Spinal cord (tissue), 10 donors: ENCODE measurements at places on chromosomes 1 and 21.

GRCh38 chr1:162697140-162697895, 65.1 kb downstream of the DDR2 start:
- peak; percentile 24 for DNase-seq

- no peak for DNase-seq
Measured at GRCh38 chr21:18245464-18245967, 883 bp downstream of the CHODL start.

GRCh38 chr1:226365831-226366231, 42.1 kb downstream of the PARP1 start:
- DNase-seq: no peak

- peak; percentile 26 for DNase-seq
Measured at GRCh38 chr21:37087188-37087587, 14.1 kb downstream of the TTC3 start.

GRCh38 chr1:26064553-26064952, 2.9 kb downstream of the TRIM63 start:
- no peak for DNase-seq

DNA sequence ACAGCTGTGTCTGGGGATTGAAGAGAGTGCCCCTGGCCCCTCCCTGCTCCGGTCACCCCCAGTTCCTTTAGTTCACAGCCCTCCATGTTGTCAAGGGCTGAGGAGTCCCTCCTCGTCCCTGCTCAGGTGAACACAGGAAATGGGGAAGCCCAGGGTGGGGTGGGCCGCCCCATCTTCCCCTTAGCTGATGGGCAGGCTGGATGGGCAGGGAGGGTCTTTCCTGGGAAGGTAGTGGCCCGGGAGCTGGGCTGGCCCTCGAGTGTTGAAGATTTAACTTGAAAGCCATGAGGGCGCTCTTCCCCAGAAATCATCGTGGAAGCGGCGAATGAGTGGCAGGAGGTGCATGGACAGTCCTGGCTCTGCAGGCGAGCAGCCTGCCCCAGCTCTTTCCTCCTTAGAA, 18.3 kb upstream of the NPHP4 start:
- DNase-seq: no peak

GRCh38 chr1:196970182-196970581, 7.2 kb upstream of the CFHR5 start:
- DNase-seq: no peak

DNA sequence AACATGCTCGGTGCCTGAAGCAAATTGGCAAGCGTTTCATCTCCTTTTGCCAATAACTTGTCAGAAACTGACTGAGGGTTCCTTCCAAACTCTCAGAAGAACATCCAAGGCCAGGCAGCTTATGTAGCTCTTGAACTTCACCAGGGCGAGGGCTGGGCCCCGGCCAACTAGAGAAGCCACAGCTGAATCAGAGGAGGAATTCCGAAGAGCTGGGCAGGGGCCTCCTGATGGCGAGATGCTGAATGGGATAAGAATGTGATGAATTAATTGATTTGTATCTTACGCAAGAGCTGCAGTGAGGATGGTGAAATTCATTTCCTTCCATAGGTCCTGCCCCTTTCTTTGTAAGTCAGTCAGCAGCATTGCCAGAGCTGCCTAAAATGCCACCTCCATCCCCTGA, 345.8 kb downstream of the KIF26B start:
- no peak for DNase-seq

DNA sequence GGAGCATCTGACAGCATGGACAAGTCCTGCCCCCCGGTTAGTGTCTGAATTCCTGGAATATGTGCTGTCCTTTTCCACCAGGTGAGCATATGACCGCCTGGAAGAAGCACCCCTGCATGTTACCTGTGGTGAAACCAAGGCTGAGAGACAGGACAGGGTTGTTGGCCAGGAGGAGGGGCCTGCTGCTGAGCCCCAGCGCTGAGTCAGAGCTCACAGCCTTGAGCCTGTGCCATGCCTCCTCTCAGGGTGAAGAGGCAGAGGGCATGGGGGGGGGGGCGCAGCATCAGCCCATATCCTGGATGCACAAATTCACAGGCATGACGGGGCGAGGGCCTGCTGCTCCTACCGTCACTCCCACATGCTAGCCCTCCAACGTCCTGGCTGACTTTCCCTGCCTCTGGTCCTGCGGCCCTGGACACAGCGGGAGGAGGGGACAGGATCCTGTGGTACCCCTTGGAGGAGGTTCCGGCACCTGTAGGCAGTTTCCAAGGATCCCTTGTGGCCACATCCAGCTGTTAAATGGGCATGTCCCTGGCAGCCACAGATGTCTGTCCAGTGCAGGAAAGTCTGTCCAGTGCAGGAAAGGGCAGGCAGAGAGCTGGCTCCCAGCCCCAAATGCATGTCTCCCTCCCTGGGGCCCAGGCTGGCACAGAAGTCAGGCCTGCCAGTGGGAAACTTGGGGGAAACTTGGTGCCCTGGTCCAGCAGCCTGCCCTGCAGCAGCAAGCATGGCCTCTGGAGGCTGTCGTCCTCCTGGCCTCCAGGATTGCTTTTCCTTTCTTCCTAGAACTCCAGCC, 23.9 kb downstream of the TTC34 start:
- DNase-seq: no peak

DNA sequence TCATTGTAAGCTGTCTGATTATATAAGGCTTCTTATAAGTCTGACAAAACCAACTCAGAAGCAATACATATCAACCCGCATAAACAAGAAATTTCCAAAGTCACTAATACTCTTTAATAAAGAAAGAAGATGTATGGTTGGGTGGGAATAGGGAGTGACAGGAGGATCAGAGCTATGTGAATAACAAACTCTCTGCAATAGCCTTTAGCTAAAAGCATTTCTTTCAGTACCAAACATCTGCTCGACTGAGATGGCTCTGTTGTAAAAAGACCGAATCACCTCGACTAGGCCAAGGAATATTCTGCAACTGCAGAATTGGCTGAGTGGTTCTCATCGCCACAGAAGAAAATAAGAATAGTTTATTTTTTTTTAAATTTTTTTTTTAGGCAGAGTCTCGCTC, 39.3 kb upstream of the MUTYH start:
- DNase-seq: no peak

GRCh38 chr1:12485231-12486058, 132.6 kb downstream of the DHRS3 start:
- no peak for DNase-seq

DNA sequence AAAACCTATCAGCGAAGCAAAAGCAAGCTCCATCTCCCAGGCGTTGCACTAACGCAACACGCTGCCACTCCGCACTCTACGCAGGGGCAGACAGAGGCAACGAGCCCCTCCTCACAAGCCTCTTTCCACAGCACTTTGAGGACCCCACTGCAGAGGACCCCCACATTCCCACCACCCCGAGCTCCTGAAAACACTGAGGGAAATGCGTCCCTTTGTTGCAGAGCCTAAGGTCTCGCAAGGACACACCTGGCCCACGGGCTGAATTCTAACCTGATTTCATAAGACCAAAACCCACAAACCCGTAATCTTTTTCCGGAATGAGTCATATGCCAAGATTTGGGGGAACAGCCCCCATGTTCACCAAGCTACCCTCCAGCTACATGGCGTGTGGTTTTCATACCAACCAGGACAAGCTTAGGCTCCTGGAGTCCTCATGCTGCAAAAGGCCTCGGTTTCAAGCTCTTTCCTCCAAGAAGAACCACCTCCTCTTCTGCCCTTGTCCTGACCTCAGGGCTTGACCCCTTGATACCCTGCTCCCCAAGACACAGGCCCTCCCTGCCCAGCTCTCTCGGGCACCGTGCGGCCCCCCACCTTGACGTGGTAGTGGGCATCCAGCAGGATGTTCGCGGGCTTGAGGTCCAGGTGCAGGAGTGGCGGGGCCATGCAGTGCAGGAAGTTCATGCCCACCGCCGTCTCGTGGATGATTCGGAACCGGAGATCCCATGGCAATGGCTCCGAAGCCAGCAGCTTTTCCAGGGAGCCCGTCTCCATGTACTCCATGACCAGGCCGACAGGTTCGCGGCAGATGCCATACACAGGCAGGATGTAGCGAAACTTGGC, 10.7 kb downstream of the RIPK4 start:
- no peak for DNase-seq

GRCh38 chr1:230563591-230563990, 78.7 kb upstream of the COG2 start:
- no peak for DNase-seq

DNA sequence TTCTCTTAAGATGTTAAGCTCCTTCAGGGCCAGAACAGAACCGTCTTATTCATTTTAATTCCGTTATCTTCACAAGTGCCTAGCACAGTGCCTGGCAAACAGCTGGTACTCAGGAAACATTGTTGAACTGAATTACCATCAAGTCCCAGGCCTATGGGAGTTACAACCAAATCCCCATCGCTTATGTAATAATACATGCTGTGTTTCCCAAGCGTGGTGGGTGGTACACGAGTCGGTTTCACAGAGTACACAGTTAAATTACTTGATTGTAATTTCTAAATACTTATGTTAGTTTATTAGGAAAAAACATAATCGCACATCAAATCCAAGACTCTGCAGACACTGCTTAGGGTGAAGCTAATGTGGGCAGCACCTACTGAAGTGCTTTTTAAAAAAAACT, 1.0 kb downstream of the ANGEL2 start:
- DNase-seq: no peak

GRCh38 chr21:36073181-36073580, 3.4 kb downstream of the CBR1 start:
- DNase-seq: no peak

DNA sequence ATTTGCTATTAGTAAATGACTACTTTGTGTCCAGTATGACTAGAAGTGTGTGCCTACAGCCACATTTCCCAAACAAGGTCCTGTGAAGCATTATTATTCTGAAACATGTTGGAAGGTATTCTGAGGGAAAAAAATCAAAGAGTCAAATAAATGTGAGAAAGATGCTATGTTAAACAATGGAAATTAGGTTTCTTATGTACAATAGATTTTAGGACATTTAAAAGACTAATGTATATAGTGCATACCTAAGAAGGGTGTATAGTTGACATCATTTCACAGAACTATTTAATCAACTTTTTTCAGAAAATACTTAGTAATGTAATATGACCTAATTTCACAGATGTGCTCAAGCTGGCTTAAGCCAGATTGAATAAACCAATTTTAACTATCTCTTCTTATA, 582.5 kb downstream of the USP25 start:
- no peak for DNase-seq

DNA sequence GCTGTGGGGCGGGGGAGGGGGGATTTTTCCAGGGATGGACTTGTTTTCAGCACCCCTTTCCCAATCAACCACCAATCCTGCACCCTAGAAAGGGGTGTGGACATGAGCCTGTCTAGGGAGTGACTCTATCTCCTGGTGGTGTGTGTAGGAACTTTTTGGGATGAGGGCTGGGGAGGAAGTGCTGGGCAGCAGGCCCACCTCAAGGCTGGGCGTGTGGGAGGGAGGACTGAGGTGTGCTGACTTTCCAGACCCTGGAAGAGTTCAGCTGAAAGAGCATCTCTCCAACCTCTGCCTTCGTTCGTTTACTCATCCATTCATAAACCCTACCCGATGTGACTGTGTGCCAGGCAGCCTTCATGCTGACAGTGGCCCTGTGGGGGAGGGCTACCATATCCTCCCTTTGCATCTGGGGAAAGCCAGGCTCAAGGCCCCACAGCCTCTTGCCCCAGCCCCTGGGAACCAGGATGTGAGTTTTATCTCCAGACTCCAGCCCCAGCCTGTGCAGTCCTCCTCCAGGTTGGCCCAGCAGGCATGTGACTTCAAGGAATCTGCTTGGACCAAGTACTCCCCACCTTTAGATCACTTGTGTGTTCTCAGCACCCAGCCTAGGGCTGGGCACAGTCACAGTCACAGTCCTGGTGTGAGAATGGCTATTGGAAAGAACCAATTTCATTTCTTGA, 6.7 kb downstream of the KNCN start:
- DNase-seq: no peak

GRCh38 chr1:243363832-243364231, 108.0 kb downstream of the SDCCAG8 start:
- no peak for DNase-seq

- DNase-seq: no peak
Measured at GRCh38 chr1:3192825-3193224, 123.8 kb downstream of the PRDM16 start.

- no peak for DNase-seq
Measured at GRCh38 chr1:36533897-36534296, 51.2 kb upstream of the CSF3R start.
